ENCODE measurements at places on chromosomes 12 and 14.

- no peak for DNase-seq
Observed at GRCh38 chr14:89374908-89375307, 42.1 kb downstream of the FOXN3 start.

DNA sequence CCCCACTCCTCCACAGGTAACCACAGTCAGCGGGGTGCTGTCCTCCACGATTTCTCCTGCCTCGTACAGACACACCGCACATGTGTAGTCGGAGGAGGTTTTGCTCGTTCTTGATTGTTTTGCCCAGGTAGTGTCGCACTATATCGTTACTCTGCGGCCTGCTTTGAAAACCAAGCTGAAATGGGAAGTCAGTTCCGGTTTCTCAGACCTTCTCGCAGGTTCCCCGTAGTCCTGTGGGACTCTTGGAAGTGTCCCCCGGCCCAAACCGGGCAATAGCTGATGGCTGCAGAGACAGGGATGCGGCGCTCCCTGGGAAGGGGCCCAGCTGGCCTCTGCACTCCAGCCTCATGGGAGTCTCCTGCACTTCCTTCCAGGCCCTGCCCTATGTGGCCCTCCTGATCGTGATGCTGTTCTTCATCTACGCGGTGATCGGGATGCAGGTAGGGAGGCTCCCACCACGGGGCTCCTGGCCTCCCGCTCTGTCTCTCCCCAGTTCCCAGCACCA lies 141.3 kb upstream of the FKBP4 start:
- DNase-seq, result no peak

DNA sequence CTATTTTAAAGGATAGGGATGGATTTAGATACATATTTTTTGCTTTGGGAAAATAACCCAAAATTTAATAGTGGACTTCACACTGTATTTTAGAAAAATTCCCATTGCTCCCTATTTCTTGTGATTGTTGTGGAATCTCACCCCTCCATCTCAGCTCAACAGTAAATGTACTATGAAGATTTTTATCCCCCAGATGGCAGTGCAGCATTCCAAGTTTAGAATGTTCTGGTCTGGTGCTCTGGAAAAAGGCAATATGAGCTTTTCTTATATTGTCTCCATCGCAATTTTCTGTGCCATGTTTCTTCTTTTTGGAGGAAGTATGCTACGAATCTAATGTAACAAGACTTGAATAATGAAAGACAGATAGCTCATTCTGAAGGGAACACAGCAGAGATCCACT lies 471.7 kb upstream of the SYT1 start:
- no peak for DNase-seq

- peak; percentile 76 for DNase-seq
Observed at GRCh38 chr14:99682809-99683618, 1.1 kb upstream of the CYP46A1 start.

DNA sequence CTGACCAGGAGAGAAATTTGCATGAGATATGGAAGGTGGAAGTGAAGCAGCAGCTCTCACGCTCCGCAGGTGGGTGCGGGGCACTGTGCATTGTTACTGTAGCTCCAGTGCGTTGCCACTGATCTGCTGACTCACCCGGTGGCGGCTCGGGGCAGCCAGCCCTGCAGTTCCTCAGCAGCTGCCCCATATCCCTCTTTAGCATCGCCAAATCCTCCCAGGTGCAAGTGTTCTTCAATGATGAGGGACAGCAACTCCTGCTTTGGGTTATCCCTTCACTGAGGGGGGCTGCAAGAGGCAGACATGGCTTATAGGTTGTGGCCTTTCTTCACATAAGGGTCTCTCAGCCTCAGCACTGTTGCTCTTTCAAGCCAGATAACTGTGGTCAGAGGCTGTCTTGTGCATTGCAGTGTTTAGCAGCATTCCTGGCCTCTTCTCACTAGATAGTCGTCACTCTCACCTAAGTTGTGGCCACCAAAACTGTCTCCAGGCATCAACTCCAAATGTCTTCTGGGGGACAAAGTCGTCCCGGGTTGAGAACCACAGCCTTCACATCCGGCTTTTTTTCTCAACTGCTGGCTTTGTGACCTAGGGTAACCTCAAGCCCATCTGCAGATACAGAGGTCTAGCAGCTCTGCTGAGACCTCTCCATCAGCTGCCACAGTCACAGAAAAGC lies 180.8 kb downstream of the EFCAB11 start:
- peak; percentile 54 for DNase-seq
